Osteocyte (in vitro differentiated cells): ENCODE measurements at places on chromosomes 3 and 15. TPM values are rescaled to one million over a fixed set of nuclear protein-coding genes. Genes with fewer than 3 reads are reported as not detected.
A peak's percentile ranks its signal among the peaks of the same experiment; 100 is the strongest.

The LDHAL6B gene
- total RNA-seq = not detected in 2 replicates

DNA sequence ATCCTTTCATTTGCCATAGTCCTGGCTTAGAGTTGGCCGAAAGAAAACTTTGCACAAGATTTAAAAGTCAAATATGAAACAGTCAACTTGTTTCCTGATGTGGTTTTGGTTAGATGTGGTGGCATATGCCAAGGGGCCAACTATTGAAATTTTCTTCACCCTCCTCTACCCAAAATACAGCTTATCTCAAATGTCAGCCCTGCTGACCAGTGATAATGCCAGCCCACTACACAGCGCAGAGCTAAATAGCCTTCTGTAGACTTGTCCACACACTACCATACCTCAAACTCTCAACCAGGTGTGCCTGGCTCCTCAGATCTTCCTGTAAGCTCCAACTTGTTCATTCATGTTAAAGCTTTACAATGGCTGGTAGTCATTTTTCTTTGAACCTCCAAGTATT lies 368.5 kb upstream of the STAC start:
- DNase-seq = no peak
- peaks cover 11% of the 10 kb centered on the region for H3K27me3 ChIP-seq
- H3K27ac ChIP-seq = no peak overlapping the region
- no peak overlapping the region for H3K4me3 ChIP-seq
- no peaks in the 10 kb centered on the region for H3K4me1 ChIP-seq
- no peaks in the 10 kb centered on the region for H3K36me3 ChIP-seq

DNA sequence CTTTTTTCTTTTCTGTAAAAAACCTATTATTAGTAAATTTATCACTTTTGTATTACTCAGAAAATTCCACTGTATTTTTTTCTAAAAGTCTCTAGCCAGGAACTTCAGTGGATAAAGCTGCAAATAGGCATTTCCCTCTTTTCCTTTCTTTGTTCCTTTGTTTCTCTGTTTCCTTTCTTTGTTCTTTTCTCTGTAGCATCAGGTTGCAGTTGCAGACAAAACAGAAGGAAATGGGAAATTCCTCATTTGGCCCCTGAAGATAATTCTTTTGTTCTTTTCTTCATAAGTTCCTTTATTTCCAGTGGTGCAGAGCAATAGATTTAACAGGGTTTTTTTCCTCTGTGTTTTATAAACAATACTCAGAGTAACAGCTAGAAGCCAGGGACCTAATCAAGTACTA lies 416.5 kb downstream of the TBL1XR1 start:
- H3K27ac ChIP-seq = no peak overlapping the region
- H3K4me3 ChIP-seq = no peak overlapping the region
- DNase-seq = no peak

The PPM1L gene
- total RNA-seq = 8.8 and 9.1 TPM in 2 replicates

- no peak overlapping the region for H3K4me3 ChIP-seq
- H3K4me1 ChIP-seq = peaks cover 52% of the 10 kb centered on the region
- H3K27ac ChIP-seq = no peak overlapping the region
- no peaks in the 10 kb centered on the region for H3K27me3 ChIP-seq
- DNase-seq = no peak
- peaks cover 11% of the 10 kb centered on the region for H3K36me3 ChIP-seq
Measured at GRCh38 chr3:196774848-196775422, 35.3 kb downstream of the PAK2 start.

The PRKCI gene
- 43.8 and 48.0 TPM in 2 replicates for total RNA-seq

The CLDN18 gene
- total RNA-seq = not detected in 2 replicates

The SLC28A2 gene
- not detected in 2 replicates for total RNA-seq

- no peaks in the 10 kb centered on the region for H3K36me3 ChIP-seq
- no peak overlapping the region for H3K27ac ChIP-seq
- no peaks in the 10 kb centered on the region for H3K4me1 ChIP-seq
- DNase-seq = no peak
Measured at GRCh38 chr3:129352650-129353588, 74.2 kb downstream of the HMCES start.

- DNase-seq = no peak
- H3K4me1 ChIP-seq = peaks cover 17% of the 10 kb centered on the region
- no peak overlapping the region for H3K27ac ChIP-seq
Measured at GRCh38 chr15:58258501-58259292, 120.5 kb downstream of the AQP9 start.

- no peaks in the 10 kb centered on the region for H3K4me1 ChIP-seq
- H3K4me3 ChIP-seq = no peak overlapping the region
- H3K36me3 ChIP-seq = peaks cover 3% of the 10 kb centered on the region
- H3K27me3 ChIP-seq = no peaks in the 10 kb centered on the region
Measured at GRCh38 chr3:20160230-20160629, 25.8 kb downstream of the SGO1 start.

The ANKUB1 gene
- not detected in 2 replicates for total RNA-seq

DNA sequence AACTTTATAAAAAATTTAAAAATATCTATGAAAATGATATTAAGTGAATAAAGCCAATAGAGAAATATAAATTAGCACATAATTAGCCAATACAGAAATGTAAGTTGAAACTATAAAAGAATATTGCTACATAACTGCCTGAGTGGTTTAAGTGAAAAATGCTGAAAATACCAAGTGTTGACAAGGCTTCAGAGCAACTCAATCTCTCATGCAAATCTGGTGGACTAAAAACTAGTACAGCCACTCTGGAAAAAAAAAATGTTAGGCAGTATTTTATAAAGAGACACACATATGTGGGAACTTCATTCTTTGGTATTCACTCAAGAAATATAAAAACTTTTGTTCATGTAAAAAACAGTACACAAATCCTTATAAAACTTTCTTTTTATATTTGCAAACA lies 833.7 kb upstream of the ROBO1 start:
- no peak for DNase-seq
- H3K4me1 ChIP-seq = no peaks in the 10 kb centered on the region
- H3K4me3 ChIP-seq = no peak overlapping the region
- H3K36me3 ChIP-seq = no peaks in the 10 kb centered on the region

The LMAN1L gene
- not detected in 2 replicates for total RNA-seq

DNA sequence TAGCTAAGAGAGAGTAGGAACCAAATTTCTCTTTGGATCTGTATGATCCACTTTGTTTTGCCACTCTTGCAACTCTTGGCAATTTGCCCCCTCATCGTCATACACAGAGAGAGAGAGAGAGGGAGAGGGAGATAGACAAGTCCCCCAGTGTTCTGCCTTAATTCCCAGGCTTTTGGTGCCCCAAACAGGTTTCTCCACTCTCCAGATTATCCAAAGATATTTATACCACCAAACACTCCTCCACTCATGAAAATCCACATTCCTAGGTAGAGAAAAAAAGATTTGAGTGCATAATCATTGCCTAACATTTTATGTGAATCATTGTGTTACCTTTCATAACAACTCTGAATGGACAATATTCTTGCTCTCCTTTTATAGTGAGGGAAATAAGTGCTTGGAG lies 15.3 kb downstream of the ACP3 start:
- no peak overlapping the region for H3K4me3 ChIP-seq
- no peak for DNase-seq
- H3K4me1 ChIP-seq = no peaks in the 10 kb centered on the region
- H3K27ac ChIP-seq = no peak overlapping the region

DNA sequence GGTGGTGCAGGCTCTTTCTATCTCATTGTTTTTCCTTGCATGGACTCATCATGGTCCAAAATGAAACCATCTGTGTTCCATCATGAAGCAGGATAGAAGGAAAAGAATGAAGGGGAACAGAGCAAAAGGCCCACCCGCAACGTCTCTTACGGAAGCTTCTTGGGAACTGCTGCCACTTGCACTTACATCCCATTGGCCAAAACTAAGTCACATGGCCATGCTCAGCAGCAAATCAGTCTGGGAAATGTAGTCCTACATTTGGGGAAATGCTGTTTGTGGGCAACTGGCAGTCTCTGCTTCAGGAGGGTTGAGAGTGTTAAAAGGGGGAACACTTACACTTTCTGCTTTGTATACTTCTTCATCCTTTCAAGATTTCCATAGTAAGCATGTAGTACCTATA lies 191.6 kb downstream of the SV2B start:
- H3K4me1 ChIP-seq = no peaks in the 10 kb centered on the region
- no peak overlapping the region for H3K4me3 ChIP-seq
- no peaks in the 10 kb centered on the region for H3K36me3 ChIP-seq
- H3K27me3 ChIP-seq = peaks cover 4% of the 10 kb centered on the region

DNA sequence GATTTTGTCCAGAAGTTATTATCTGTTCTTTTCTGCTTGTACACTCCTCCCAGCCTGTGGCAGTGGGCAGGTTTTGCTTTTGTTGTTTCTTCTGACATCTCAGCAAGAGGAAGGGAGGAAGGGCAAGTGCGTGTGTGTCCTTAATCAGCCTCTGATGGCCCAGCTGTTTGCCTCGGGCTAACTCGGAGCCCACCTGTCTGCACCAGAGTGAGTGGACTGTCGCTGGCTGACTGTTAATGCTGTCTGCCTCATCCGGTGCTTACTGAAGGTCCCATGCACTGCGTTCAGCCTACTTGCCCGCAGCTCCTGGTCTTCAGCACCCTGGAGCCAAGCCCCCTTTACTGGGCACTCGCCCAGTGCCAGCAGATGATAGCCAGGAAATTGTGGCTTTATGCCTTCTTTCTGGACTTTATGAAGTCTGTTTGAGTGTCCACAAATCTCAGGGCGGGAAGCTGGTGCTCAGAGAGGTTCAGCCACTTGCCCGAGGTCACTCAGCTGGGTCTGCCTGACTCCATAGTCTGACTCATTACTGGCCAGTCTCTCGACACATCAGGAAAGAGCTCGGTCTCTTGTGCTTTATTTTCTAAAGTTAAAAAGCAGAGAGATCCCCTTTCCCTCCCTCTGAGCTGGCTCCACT lies 89.5 kb downstream of the CHRNA7 start:
- no peaks in the 10 kb centered on the region for H3K4me1 ChIP-seq
- no peak overlapping the region for H3K27ac ChIP-seq
- H3K4me3 ChIP-seq = no peak overlapping the region
- no peaks in the 10 kb centered on the region for H3K36me3 ChIP-seq
- peak; percentile 68 for DNase-seq
- peaks cover 13% of the 10 kb centered on the region for H3K27me3 ChIP-seq

The ARPC4 gene
- 140 and 142 TPM in 2 replicates for total RNA-seq

- H3K27me3 ChIP-seq = no peaks in the 10 kb centered on the region
- H3K4me3 ChIP-seq = no peak overlapping the region
- no peak overlapping the region for H3K27ac ChIP-seq
- DNase-seq = no peak
Measured at GRCh38 chr15:39752246-39752645, 30.4 kb downstream of the FSIP1 start.

- no peaks in the 10 kb centered on the region for H3K36me3 ChIP-seq
- H3K4me1 ChIP-seq = no peaks in the 10 kb centered on the region
- no peaks in the 10 kb centered on the region for H3K27me3 ChIP-seq
- no peak overlapping the region for H3K4me3 ChIP-seq
- DNase-seq = no peak
- H3K27ac ChIP-seq = no peak overlapping the region
Measured at GRCh38 chr3:192382861-192383260, 344.5 kb downstream of the FGF12 start.

The HIGD2B gene
- total RNA-seq = not detected in 2 replicates

GRCh38 chr15:55652909-55653495 lies 64.9 kb upstream of the PYGO1 start:
- no peaks in the 10 kb centered on the region for H3K27me3 ChIP-seq
- DNase-seq = no peak
- no peak overlapping the region for H3K4me3 ChIP-seq
- no peaks in the 10 kb centered on the region for H3K36me3 ChIP-seq

DNA sequence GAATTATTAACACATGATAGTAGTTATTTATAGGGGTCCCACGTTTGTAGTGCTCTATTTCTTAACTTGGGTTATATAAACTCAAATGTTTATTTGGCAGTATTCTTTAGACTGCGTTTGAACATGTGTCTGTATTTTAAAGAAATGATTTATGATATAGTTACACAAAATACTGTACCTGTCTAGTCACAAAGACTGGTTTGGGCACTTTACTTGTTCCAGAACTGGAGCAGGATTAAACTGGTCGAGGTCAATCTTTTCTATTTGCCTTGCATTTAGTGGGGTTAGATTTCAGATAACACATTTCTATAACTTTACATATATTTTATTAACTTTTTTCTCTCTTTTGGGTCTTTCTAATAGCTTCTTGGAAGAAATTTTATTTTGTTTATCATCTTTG lies 39.5 kb downstream of the HACD3 start:
- peaks cover 63% of the 10 kb centered on the region for H3K36me3 ChIP-seq
- no peaks in the 10 kb centered on the region for H3K27me3 ChIP-seq
- H3K4me3 ChIP-seq = no peak overlapping the region
